Stimulated activated CD4-positive, alpha-beta T cell treated with anti-CD3 and anti-CD28 coated beads, TNF-alpha, amount 100 ng/mL, for 1 hour (primary cell): ENCODE measurements at places on chromosomes 4 and X.

DNA sequence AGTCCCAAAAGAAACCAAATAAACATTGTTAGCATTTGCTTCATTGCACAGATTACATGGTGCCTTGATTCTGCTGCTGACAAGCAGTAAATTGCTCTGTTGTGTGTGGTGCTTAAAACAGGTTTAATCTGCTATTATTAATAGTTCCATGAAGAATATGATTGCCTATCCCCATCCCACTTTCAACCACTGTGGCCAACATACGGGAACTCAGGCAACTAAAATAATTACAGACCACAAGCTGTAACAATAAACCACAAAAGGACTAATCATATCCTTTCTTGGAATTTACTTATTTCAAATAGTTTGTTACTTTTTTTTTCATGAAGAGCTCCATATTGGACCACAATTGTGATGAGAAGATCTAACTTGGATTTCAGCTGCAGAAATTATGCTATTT, 131.5 kb downstream of the PACRGL start:
- DNase-seq = no peak

DNA sequence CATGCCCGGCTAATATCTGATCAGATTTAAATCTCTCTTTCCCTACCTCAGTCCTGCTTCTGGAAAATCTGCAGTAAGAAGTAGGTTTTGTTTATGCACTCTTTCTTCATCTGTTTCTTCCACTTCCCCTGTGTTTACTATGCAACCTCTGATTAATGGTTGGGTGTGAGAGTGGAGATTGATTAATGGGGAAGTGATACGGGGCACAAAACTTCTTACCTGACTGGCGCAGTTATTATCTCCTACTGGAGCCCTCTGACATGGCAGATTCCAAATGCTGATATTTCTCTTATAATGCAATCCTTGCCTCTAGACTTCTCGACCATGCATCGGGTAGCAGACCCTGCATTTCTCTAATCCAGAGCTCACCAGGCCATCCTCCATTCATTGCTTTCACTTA, 60.2 kb upstream of the HPGD start:
- DNase-seq = no peak

DNA sequence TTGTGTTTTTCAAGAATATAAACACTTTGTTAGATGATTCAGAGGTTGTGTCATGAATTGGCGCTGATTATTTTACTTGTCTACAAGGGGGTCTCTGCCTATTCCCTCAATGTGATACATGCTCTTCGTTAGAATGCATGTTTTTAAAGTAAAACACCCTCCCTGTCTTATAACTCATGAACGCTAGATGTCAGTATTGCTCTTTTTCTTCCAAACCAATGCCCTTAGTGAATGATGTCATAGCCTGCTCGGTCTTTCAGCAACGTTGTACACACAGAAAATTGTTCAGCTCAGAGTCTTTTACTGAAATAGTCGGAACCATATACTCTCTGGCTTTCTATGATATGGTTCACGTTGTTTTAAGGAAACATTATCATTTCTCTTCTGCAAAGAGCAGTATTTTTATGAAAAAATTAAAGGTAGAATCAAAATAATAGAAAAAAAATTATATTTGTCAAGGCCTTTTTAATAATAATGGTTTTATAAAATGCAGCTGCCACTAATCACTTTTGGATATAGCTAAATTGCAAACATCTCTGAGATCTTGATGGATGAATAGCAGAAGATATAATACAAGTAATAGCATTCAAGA, 292.9 kb downstream of the TLL1 start:
- DNase-seq = no peak

DNA sequence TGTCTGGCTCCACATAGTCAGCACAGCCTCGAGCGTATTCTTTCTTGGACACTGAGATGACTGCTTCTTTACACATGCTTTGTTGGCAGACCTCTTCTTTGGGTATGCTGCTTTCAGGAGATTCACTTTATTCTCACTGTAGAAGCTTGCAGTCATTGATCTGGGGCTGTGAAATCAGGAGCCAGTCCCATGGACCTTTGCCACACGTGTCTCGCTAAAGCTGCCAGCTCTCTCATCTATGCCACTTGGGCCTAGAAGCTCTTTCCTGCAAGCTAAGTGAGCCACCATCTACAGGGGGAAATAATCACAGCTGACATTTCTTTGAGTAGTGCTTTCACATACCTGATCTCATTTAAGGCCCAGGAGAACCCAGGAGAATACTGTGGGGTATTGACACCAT, 5.0 kb downstream of the RASL11B start:
- no peak for DNase-seq

DNA sequence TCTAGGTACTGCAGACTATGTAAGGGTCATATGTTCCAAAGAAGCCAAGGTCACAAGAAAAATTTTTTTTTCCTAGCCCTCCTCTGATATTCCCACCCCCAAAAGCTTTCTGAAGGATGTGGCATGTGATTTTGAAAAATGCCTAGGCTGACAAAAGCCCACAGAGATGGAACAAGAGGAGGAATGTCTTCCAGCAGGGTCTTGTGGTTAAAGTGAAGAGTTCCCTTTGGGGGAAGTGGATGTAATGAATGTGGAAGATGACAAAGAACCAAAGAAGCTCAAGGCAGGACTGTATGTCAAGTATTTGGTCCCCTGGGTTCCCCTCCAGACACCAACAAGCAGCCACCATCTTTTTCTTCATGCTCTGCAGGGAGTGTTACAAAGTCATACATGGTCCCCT, 268.8 kb downstream of the BCOR start:
- DNase-seq = no peak

- no peak for DNase-seq
Measured at GRCh38 chr4:142500966-142501365, 345.1 kb downstream of the INPP4B start.

GRCh38 chrX:136453771-136454170, 34.0 kb upstream of the BRS3 start:
- DNase-seq = no peak

GRCh38 chr4:183940864-183941263, 35.8 kb downstream of the STOX2 start:
- no peak for DNase-seq

DNA sequence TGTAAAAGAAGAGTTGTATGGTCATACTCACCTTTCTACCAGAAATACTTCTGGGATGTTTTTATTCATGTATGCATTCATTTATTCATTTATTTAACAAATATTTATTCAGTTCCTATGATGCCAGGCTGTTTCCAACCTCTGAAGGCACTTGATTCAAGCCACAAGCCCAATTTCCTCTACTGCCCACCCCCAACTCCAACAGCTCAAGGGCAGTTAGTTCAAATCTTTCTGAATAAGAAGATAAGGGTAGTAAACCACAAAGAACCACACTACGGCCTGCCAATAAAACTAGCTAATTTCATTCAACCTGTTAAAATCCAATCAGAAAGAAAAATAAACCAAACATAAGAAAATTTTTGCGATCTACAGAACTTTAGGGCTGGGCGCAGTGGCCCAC, 31.2 kb downstream of the LRBA start:
- no peak for DNase-seq

DNA sequence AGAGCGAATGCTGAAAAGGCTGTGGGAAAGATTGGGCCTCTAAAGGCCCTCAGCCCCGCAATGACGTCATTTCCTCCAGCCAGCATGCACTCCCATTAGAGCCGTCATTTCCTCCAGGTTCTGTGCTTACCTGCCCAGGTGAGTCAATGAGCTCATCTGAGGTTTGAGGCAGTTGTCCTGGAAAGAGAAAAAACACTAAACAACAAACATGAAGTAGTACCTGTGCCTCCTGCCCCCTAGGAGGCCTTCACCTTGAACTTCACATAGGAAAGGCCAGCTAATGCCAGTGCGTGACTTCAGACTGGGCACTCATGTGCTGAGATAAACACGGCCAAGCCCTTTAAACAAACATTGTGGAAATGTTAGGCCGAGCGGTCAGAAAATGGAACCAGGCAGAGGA, 55.9 kb downstream of the FHDC1 start:
- no peak for DNase-seq

DNA sequence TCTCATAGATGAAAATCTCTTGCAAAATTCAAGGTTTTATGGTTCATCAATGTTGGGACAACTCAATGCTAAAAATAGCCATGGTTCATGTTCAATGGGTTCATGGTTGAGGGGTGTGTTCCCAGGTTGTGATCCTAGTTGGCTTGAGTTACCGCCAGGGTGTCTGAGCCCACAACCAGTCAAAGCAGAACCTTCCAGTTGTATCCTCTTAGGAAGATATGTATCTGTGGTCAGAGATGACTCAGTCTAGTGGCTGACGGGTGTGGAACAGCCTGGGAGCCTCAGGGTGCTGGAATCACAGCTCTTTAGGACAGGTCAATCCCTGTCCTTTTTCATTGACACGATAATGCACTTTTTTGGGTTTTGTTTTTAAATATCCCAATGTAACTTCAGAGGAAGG, 192.3 kb upstream of the NR3C2 start:
- DNase-seq = no peak

- DNase-seq = no peak
Measured at GRCh38 chr4:126582737-126583136, 1050.0 kb upstream of the INTU start.

DNA sequence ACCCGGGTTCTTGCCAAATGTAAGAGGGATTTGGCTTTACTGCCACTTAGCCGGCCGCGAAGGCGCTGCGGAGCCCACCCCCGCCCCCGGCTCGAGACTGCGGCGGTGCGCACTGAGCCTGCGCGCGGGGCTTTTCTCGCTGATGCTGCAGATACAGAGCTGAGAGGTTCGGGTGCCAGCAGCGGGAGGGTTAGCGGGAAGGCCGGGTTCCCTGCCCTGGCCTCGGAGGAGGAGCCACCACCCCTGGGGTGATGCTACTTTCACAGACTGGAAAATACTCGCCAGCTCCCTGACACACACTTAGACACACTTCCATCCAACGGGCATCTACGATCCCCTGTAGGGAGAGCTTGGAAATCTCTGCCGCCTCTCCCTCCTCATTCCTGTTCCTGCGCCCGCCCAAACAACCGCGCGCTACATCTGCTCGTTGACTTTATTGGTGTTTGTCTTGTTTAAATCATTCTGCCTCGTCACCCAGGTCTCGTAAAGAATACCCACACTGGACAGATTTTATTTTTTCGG, 2.1 kb upstream of the PCDH7 start:
- no peak for DNase-seq

DNA sequence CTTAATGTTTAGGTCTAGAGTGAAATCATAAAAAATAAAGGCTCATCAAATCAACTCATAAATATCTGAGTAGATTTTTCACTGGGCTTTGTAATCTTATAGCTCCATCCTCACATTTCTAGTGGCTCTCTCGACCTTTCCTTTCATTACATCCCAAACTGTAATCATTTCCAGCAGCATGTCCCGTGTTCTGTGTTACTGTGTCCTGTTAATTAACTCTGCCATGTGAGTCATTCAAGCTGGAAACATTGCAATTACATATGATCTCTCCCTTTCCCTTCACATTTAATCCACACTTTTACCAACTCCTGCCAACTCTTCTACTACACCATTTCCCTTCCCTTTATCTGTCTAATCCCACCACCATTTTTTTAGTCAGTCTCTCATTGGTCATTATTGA, 75.5 kb downstream of the UGT8 start:
- no peak for DNase-seq

DNA sequence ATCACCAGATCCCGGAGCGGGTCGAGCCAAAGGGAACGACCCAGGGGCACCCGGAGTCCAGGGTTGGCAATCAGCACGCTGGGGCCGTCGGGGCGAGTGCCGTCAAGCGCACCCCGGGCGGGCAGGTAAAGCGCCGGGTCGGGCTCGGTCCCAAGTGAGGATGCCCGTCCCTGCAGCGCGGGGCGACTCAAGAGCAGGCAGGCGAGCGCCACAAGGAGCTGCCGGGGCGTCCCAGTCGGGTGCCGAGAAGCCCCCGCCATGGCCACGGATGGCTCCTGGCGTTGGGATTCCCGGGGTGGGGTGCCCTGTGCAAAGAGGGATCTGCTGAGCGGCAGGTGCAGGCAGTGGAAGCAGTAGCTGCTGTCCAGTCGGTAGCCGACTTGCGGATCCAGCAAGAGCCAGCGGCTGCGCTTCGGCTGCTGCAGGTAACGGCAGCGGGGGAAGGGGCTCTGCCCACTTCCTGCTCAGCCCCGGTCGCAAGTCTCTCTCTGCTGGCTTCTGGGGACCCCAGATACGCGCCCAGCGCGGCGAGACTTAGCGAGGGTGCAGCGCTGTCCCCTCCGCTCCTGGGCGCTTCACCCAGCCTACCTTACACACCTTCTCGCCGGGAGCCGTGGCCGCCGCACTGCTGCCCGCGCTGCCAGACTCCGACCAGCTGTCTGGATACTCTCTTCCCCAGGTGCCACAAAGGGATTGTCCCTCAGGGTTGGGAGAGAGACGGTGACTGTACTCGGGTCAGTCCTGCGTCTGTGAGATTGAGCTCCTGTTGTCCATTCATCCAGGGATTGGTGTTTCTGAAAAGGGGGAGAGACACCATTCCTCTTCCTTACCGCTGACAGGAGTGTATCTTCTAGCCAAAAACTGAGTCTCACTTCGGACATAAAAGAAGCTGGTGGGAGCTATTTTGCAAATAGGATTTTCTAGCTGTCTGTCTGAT, at the start of gene FREM3:
Gene FREM3, minus strand, starts transcription at position 260 of the 937 bp plus-strand sequence. Its CDS starts 0 bp downstream, at position 260.
- no peak for DNase-seq

DNA sequence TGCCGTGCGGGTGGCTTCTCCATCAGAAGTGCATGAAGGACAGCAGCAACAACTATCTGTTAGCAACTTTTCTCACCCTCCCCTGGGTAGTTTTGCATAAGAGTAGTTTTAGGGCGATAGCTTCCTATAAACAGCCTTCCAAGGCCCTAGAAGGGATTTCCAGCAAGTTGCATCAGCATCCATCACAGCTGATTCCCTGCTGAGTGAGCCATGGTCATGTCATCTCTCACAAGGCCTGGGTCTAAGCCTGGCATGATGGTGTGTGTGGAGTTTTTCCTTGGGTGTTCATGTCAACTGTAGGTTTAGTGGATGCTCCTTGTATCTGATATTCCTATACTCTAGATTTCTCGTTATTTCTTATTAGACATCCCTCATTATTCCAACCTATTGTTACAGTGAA, 2324.7 kb upstream of the AGA start:
- DNase-seq = no peak

DNA sequence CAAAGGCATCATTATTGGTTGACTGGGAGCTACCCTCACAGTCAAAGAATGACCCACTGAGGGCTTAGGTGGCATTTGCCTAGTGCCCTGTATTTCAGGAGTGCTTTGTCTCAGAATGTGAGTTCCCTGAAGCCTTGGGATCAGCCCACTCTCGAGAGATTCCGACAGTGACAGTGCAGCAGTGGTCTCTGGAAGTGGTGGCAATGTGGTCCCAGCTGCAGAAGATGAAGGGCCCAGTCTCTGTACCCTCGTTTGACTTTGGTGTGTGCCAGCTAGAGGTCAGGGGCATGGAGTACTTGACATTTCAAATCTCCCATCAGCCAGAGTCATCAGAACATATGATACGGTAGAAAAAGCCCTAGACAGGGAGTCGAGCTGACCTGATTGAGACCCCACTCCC, 153.7 kb downstream of the EFNB1 start:
- DNase-seq = no peak

DNA sequence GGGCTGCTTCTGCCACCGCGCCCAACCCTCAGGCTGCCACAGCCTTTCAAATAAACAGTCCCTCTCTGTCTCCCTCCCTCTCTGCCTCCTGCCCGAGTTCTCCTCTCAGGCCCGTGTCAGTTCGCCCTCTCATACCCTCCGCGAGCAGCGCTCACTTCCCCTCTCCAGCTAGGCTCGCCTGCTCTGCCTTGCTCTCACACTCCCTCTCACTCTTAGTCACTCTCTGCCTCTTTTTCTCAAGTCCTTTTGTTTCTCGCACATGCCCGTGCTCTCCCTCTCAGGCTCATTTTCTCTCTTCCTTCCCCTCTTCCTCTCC, 3.2 kb downstream of the EFNB1 start:
- no peak for DNase-seq

GRCh38 chrX:132218100-132218812, 991 bp downstream of the RAP2C start:
- DNase-seq = peak; percentile 56
